ENCODE measurements at places on chromosomes 1 and 21.

DNA sequence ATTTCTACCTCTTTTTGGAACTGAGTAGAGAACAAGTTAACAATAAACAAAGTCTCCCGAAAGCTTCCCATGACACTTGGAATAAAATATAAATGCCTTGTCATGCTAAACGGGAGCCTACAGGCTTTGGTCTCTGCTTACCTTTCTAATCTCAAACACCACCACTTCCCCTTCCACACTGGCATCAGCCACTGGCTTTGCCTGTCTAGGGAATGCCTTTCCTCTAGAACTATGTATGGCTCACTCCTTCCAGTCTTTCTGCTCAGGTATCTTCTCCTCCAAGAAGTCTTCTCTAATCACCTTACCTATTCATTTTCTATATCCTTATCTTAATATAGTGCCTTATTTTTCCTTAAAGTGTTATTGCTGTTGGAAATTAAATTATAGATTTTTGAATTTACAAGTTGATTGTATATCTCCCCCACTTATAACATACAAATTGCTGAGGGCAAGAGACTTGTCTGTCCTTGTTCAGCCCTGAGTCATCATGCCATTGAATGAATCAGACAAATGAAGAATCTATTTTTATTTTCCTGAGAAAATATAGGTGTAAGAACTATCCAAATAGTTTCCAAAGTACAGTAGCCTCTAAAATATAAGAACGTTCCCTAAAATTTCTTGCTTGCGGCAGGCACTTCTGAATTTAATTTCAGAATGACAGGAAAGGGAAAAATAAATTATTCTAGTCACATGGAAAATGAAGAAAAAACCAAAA lies 119.2 kb downstream of the TM2D1 start:
- DNase-seq = no peak

DNA sequence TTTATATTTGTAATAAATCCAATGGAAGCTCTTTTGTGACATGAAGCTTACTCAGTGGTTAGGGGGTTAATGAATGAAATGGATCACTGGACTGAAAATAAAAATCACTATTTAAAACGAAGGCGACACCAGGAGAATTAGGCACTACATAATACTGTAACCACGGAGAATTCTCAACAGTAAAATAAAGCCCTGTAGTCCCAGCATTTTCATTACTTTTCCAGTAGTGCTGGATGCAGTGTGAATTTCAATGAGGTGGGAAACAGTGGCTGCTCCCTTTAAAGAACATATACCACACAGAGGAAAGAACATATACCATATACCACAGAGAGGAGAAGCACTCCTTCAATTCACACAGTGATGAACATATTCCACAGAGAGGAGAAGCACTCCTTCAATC lies 275.0 kb downstream of the SMYD3 start:
- DNase-seq = no peak

DNA sequence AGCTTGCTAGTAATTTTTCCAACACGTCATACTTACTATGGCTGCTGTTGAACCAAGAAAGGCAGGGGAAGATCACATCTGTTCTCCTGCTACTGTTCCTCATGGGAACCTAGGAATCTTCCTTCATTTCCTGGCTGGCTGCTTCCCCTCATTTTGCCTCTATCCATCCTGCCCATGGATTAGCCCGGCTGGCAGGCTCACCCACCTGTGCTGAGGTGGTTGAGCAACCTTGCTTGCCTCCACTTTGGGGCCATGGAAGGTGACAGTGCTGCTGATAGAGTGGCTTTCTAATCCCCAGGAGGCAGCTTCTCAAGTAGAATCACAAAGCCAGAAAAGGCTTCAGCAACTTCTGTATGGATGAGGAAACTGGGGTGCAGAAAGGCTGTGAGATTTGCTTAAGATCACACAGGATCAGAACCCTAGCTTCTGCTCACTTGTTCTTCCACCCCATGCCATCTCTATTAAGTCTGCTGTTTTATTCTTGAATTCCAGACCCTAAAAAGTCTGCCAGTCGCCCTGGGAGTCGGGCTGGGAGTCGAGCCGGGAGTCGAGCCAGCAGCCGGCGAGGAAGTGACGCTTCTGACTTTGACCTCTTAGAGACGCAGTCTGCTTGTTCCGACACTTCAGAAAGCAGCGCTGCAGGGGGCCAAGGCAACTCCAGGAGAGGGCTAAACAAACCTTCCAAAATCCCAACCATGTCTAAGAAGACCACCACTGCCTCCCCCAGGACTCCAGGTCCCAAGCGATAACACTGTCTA lies 6.2 kb upstream of the BMP8A start:
- no peak for DNase-seq

DNA sequence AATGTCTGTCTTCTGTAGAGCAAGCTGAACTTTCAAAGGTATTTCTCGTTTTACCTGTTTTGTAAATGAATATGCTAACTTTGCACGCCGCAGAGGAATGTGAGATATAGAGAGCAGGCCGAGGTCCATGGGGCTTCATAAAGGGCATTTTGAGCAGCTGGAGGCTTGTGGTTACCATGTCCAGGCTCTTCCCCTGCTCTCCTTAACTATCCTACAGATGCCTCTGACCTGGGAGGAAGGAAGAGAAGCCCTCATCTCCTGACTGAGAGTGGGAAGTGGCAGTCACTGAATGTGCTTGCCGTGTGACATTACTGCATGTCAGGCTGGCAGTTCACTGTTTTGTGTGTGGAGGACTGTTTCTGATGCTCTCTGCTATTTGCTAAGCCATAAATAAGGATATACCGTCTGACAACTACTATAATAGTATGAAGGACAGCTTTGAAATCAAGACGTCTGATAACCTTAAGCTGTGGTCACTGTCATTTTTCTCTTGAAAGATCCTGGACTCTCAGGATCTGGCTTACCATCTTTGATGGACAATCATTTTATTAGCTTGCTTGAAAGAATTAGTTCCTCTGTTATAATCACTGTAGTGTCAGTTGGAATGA lies 92.2 kb downstream of the DYRK1A start:
- no peak for DNase-seq

DNA sequence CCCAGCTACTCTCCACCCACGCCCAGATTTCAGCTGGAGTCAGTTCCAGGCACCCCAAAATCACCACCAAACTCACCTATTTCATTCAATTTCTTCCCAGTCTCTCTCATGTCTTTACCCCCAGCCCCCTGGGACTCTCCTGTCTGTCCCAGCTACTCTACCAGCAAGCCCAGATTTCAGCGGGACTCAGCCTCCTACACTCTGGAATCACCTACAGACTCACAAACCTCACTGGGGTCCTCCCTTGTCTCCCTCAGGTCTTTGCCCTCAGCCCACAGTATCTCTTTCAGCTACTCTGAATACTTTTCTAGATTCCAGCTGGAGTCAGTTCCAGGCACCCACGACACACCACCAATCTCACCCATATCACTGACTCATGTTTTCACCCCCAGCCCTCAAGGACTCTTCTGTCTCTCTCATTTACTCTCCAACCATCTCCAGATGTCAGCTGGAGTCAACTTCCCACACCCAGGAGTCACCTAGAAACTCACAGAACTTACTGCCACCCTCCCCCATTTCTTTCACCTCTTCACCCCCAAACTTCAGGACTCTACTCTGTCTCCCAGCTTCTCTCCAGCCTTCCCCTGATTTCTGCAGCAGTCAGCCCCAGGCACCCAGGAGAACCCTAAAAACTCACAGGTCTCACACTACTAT lies 1529.3 kb upstream of the TPTE start:
- no peak for DNase-seq

DNA sequence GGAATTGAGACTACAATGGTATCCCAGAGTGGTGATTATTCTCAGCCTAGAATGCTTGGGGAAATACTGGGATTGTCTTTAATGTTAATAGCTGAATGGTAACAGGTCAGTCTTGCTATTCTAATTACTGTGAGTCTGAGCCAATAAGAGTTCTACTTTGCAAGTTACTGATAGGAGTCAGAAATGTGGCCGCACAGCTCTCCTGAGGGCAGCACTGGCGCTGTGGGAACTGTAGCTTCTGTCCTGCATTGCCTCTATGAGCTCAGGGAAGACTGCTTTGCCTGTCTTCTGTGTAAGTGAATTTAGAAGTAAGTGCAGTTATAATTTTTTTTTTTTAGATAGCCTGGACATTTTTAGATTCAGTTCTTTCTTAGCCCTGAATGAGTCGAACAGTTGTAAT lies 10.0 kb upstream of the VAMP3 start:
- no peak for DNase-seq

Measured in erythroblast (primary cell).